ENCODE measurements at places on chromosomes 7 and 10.

DNA sequence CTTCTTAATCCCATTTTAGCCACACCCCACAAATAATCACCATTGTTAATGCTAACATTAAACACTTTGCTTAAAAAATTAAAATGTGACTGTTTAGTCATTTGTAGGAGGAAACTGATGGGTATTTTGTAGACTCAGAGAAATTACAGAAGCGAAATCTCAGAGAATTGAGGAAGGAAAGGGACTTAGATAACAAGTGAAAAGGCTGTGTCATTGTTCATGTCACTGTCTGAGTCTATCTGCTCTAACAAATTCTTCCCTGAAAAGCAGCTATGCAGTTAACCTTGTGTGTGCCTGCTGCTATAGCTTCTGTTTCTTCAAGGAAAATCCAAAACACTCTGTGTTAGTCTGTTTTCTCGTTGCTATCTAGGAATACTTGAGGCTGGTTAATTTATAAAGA, 40.9 kb upstream of the PLXDC2 start:
- DNase-seq: no peak

- DNase-seq: no peak
Measured at GRCh38 chr7:100855515-100855914, 3.0 kb downstream of the SLC12A9 start.

GRCh38 chr7:36214608-36215456, 61.8 kb downstream of the EEPD1 start:
- no peak for DNase-seq

DNA sequence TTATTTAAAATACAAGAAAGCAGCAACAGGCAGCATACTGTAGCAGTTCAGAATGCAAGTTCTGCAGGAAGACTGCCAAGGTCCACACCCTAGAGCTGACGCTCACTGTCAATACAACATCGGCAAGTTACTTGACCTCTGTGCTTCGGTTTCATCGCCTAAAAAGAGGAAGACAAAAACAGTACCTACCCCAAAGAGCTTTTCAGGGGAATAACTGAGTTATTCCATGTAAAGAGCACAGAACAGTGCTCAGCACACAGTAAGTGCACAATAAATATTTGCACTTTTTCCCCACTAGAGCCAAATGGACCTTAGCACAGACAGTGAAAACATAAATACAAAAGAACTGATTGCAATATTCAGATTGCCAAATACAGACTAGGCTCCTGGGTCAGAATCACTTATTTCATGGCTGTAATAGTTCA, 88.6 kb downstream of the USP6NL start:
- no peak for DNase-seq

DNA sequence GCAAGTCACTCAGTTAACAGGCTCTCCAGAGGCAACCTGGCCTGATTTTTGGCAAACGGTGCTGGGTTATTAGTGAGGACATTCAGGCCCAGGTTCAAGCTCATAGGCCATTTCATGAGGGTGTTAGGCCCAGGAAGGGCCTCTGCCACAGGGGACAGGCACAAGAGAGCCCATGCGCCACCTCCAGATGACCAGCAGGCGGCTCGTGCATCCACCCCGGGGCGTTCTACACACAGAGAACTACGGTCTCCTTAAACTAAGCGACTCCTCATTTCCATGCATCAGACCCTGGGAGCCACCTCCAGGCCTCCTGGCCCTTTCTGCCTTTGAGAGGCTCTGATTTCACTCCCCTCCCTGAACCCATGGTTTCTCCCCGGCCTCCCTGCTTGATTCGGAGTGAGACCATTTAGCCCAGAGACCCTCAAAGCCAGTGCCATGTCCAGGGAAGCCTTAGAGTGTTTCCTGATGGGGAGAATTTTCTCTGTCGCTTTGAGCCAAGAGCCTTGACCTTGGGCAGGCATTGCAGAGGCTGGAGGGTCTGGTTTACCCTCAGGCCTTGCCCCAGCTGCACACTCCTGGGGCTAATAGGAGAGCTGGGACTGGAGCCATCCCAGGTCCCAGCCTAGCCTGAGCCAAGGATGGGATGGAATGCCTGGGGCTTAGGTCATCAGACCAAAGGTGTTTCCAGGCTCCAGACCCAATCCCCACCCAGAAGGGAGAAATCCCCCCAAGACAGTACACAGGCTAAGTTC, 188.0 kb downstream of the GRID1 start:
- no peak for DNase-seq

DNA sequence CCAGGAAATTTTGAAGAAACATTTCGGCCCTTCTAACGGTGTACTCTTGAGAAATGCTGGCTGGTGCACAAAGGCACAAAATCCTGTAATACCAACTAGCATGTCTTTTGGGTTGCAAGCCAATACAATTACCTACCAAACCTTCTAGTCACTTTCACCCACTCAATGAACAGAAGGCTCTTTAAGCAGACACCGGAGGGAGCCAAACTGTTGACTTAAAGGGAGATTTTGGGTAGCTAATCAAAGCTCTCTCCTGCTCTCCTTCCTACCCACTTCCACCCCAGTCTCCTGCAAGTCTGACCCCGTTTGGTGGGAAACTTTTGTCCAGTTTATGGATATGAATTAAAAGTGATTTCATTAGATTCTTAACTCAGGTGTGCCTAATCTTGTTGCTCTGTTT, 24.0 kb downstream of the GRM3 start:
- DNase-seq: no peak

DNA sequence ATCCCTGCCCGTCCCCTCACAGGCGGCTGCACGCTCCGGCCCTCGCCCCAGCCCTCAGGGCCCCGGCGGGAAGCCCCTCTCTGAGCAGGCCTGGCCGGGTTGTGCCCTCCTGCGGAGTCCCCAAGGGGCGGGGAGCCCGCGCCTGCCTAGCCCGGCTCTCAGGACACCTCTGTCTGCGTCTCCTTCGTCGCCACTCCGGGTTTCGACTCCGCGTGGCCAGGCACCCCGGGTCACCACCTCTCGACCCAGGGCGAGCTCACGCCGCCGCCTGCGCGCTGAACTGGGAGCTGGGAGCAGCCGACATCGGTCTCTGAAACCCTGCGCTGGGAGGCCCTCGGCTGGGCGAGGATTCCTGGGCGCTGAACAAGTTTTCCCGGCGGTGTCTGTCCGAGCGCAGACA, 6.2 kb upstream of the OGDHL start:
- DNase-seq: no peak

DNA sequence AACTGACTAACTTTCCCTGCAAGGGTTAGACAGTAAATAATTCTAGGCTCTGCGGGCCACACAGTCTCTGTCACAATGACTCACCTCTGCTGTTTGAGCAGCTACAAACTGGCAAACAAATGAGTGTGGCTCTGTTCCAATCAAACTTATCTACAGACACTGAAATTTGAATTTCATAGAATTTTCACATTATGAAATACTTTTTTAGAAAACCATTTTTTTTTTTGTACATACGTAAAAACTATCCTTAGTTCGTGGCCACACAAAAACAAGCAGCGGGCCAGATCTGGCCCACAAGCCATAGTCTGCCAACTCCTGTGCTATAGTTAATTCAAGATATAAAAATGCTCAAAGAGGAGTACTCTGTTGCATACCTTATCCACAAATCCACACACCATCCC, 32.6 kb downstream of the PIP4K2A start:
- no peak for DNase-seq

Data from nucleus accumbens (tissue), 56 donors.